D721Med (cell line): ENCODE measurements at places on chromosomes 11 and 22.

DNA sequence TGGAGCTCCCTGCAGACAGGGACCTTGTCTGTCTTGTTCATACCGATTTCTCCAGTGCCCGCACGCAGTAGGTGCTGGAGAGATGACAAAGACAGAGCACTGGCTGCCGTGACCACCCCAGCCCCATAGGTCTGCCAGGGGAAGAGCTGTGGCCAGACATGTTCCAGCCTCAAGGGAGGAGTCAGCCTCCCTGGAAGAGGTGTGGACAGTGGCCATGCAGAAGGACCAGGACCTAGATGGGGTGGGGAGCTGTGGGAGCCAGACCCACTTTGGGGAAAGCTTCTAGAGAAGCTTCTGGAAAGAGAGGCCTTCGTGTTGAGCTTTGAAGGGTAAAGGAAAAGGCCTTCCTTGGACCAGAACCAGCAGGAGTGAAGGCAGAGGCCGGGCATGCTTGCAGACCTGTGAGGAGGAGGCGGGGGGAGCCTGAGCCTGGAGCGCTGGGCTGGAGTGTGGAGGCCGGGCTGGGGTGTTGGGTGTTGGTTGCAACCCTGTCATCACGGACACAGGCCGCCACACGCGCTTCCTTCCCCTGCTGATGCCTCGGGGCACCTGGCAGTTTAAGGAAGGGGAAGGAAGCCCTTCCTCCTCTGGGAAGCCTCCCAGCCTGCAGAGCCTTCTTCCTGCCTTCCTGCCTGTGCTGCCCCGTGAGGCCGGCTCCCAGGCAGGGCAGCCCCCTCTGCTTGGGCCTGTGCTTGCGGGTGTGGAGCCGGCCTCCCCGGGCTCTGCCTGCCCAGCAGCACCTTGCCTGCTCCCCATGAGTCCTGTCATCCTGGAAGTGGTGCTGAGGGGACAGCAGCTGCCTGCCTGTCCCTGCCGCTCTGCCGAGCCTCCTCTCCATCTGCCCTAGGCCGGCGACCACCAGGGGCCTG is 12.3 kb downstream of the RELT start:
- no peak for DNase-seq

DNA sequence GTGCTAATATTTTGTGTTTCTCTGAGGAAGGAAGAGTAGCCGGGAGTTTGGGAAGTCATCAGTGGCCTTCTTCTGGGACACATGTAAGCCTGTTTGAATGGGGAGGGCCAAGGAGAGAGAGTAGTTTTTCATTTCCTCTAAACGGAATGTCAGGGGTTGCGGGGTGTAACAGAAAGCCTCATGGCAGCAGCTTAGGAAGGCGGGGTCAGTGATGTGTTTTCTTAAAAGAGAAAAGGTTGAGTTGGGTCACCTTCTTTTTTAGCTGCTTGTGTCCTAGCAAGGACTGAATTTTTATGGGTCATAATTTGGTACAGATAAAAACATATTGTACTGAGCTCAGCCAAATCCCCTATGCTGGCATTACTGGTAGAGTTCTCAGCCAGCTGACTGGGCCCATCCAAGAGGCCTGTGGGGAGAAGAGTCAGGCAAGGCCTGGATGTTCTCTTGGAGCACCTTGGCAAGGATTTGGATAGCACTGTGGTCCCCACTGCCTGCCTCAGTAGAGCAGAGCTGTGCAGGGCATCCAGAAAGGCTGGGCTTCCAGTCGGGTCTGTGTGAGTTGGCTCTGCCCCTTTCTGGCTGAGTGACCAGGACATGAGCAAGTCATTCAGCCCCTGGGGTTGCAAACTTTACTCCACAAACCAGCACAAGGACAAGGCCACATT is 29.4 kb upstream of the NAV2 start:
- DNase-seq: no peak

DNA sequence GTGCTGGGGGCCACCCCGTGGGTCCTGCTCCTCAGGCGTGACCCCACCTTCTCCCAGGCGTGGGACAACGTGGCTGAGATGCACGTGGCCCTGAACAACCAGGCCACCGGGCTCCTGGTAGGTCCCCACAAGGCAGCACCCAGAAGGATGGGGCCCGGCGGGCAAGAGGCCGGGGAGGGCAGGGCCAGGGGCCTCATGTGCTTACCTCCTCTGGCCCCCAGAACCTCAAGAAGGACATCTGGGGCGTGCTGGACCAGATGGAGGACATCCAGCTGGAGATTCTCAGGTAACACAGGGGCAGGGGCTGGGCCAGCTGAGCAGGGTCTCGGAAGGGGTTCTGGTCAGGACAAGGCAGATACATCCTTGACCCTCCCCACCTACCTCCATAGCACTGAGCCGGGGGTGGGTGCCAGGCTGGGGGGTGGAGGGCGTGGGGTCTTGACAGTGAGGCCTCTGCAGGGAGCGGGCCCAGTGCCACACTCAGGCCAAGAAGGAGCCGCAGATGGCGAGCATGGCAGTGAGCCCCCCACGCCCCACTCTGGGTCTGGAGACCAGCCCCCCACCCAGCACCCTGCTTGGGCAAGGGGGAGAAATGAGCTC is 186.3 kb downstream of the IGLL1 start:
- no peak for DNase-seq

DNA sequence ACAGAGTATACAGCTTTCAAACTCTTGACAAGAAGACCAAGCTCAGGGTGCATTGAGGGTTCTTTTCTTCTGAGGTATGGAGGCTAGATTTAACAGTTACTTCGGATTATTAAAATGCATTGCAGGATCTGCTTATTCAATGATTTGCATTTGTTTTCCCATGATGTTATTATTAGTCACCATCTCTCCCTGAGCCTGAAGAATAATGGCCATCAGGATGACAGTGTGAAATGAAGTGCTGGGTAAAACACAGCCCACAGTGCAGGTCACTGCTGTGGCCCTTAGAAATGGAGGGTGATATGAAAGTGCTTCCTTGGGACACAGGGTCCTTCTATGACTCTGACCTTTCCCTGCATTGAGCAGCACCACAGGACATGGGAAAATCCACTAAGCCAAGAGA is 40.0 kb downstream of the TECTA start:
- no peak for DNase-seq

DNA sequence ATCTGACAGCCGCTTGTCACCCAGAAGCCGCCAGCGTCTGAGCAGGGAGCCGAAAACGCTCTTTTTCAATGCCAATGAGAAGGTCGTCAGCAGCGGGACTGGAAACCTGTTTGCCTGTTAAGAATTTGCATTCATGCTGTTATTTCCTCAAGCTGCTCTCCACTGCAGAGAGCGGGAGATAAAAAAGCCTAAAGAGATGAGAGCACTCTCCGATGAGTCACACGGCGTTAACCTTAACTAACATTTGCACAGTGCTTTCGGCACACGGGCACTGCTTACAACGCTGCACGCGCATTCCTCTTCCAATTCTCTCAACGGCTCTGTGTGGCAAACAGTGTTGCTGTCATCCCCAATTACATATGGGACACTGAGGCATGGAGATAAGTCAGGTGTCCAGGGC is 40.0 kb upstream of the RTL6 start:
- DNase-seq: no peak

DNA sequence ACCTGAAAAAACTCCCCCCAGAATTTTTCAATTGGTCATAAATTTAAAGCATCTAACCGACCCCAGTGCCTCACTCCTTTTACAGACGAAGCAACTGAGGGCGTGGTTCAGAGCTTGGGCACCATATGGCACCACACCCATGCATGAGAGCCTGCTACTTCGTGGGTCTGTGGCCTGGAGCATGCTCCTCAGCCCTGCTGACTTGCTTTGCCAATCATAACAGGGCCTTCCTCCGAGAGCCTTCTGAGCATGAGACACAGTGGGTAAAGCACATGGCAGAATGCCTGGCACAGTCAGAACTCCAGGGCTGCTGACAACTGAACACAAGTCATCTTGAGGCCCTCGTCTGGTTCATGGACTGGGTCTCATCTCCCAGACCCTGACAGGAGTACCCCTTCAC is 33.3 kb downstream of the HIRA start:
- no peak for DNase-seq

DNA sequence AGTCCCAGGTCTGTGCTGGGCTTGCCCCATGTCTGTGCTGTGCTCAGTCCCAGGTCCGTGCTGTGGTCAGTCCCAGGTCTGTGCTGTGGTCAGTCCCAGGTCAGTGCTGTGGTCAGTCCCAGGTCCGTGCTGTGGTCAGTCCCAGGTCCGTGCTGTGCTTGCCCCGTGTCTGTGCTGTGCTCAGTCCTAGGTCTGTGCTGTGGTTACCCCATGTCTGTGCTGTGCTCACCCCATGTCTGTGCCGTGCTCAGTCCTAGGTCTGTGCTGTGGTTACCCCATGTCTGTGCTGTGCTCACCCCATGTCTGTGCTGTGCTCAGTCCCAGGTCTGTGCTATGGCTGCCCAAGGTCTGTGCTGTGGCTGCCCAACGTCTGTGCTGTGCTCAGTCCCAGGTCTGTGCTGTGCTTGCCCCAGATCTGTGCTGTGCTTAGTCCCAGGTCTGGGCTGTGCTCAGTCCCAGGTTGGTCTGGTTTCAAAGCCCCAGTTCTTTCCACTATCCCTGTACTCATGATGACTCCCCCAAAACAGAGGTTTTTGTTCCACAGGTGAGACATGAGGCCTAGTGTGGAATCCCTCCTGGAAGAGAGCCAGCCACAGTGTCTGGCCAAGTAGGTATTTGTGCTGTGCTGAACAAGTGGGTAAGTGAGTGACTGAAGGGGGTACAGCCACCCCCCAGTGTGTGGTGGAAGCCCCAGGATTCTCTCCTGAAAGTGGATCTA is 34.8 kb downstream of the IRAG1 start:
- no peak for DNase-seq

DNA sequence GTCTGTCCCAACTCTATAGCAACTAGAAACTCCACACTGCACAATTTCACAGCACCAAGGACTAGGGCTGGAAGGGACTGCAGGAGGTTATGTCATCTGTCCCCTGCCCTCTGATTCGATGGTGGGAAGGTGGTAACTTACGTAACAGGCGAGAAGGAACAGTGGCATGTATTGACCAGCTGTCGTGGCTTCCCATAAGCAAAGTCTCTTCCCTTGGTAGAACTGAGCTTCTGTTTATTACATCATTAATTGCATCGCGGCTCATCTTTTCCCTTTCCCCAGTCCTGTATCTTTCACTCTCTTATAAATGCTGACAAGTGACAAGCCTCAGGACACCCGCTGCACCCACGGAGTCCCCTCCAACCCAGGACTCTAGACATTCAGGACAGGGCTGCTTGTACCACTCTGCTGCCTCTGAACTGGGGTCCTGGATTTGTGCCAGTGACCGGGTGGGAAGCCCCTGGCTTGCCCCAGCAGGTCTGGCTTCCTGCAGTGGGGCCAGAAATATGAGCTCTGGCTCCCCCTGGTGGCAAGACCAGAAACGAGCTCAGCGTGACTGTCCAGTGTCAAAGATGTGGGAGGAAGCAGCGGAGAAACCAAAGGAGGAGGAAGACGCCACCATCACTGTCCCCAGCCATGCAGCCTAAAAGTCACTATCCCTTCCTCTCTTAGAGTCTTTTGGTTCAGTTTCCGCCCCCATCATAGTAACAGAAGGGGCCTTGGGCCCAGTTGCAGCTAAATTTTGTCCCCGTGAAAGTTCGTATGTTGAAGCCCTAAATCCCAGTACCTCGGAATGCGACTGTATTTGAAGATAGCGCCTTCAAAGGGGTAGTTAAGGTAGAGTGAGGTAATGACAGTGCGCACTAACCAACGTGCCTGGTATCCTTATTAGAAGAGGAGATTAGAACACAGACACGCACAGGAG is 84.5 kb downstream of the ISX start:
- DNase-seq: no peak

DNA sequence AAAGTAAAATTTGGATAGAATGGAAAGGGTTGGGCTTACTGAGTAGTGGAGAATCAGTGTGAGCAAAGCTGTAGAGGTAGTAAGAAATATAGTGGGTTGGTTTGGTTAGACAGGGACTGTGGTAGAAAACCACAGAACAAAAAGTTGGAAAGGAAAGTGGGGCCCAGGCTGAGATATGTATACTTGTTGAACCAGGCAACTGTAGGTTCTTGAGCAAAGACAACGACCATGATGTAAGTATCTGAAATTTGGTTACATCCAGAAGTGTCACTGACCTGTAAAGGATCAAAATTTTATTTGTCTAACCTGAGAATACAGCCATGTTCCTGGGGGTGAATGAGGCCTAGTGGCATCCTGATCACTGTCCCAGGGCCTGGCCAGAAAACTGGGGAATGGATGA is 114.1 kb downstream of the STIM1 start:
- DNase-seq: no peak

GRCh38 chr11:33157103-33158027 is 3.9 kb downstream of the CSTF3 start:
- DNase-seq: no peak

DNA sequence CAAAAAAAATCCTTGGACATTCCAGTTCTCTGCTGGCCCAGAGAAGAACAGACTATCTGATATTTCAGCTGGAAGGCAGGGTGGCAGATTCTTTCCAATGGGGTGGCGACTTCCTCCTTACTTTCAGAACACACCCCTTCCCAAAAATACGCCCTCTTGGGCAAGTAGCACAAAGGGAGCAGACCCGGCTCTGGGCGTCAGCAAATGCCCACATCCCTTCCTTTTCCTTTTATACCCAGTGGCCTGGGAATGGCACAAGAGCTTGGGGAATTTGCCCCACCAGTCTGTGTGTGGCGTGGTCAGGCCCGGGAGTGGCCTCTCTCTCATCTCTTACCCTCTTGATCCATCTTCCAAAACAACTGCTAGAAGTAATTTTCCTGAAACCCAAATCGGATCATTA is 33.0 kb upstream of the NUP160 start:
- DNase-seq: no peak

- no peak for DNase-seq
These were observed 34.8 kb upstream of the PSMA1 start for GRCh38 chr11:14554959-14555358.

GRCh38 chr11:2699185-2699530 is 636 bp downstream of the KCNQ1OT1 start:
- no peak for DNase-seq
